Activated CD4-positive, alpha-beta T cell treated with anti-CD3 and anti-CD28 coated beads, Interleukin-2, amount 10 ng/mL, durations not matched to agents 24 days and 14 days (primary cell): ENCODE measurements at places on chromosomes 5 and 9. TPM values are rescaled to one million over a fixed set of nuclear protein-coding genes. Genes with fewer than 3 reads are reported as not detected.

DNA sequence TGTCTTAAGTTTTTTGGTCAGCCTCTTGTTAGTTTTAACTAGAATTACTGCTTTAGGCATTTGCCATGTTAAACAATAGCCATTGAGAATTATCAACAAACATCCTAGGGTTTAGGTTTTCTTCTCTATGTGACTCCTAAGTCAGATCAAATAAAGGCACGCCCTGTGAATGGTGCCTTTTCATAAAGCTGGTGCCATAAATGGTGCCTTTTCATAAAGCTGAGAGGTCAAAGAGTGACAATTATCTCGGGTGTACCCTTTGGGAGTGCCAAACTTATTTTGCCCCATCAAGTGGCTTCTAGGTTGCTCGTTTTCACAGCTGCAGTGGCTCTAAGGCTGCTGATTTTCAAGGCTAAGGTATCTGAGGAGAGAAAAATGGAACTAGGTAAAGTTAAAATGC lies 391.6 kb downstream of the DMRTA1 start:
- DNase-seq, result no peak

MEGF10 gene
- not detected in 2 replicates for total RNA-seq

PAPPA gene
- not detected in 2 replicates for total RNA-seq

SLC36A3 gene
- not detected in 2 replicates for total RNA-seq

GRCh38 chr9:40884072-40884901 lies 244.2 kb downstream of the FOXD4L6 start:
- no peak for DNase-seq
